ENCODE measurements at places on chromosomes 12 and 14. TPM values are rescaled to one million over a fixed set of nuclear protein-coding genes. Genes with fewer than 3 reads are reported as not detected.
A peak's percentile ranks its signal among the peaks of the same experiment; 100 is the strongest.

Gene USP5
- 104 TPM for total RNA-seq

Gene DPY19L2
- total RNA-seq: 6.6 TPM

Gene RTN1
- total RNA-seq: 0.05 TPM

Gene PZP
- total RNA-seq: not detected

- DNase-seq: no peak
Observed at GRCh38 chr14:97331526-97331925, 534.3 kb downstream of the VRK1 start.

DNA sequence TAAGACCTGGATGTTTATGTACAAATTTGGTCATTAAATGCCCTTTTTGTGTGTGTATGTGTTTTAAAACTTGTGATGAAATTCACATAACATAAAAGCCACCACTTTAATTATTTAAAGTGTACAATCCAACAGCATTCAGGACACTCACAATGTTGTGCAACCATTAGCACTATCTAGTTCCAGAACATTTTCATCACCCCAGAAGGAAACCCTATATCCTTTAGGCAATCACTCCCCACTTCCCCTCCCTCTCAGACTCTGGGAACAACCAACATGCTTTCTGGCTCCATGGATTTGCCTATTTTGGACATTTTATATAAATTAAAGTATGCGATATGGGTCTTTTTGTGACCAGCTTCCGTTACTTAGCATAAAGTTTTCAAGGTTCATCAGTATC, 124.6 kb downstream of the TTC7B start:
- no peak for DNase-seq

DNA sequence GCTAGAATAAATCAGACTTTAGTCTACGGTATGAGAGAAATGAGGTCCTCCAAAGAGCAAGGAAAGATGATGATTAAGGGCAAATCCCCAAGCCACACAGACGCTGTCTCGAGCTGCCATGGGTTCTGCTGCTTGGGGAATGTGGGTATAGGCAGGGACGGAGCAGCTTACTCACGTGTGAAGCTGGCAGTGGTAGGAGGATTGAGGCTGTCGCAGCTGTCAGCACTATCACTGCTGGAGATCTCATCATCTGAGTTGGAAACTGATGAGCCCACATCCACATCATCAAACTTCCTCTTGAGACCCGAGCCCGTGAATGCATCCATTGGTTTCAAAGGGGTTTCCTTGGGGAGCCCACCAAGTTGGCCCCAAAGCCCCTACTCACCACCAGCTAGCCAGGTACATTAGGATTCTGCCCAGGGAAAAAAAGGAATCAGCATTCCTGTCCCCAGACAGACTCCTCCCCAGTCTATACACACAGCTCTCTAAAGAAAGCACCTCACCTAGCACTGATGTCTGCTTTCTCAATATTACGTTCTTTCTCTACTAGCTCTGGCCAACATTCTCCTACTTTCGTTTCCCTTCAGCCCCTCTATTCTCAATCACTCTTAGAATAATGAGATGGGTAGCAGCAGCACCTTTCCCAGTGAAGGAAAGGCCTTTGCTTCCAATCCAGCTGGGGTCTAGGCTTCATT, 7.0 kb downstream of the CSRNP2 start:
- DNase-seq: no peak

GRCh38 chr12:93181409-93181965, 196.2 kb upstream of the NUDT4 start:
- no peak for DNase-seq

GRCh38 chr12:123900871-123901376, 71.7 kb downstream of the CCDC92 start:
- no peak for DNase-seq

DNA sequence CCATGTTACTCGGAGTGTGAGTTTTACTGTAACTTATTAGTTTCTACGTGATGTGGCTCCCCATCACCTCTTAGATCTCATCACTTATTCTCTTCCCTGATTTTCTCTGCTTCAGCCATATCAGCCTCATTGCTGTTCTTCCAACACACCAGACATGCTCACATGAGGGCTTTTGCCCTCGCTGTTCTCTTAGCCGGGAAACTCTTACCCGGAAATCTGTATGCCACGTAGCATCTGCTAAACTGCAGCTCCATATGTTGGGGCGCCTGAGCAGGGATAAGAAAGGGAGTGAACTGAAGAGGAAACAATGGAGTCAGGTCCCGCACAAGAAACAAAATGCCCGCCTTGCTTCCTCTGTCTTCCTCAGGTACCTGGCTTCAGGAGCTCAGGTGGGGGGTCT, 16.6 kb downstream of the SMUG1 start:
- DNase-seq: no peak

- no peak for DNase-seq
Observed at GRCh38 chr14:54435500-54435981, 5.6 kb downstream of the CNIH1 start.

DNA sequence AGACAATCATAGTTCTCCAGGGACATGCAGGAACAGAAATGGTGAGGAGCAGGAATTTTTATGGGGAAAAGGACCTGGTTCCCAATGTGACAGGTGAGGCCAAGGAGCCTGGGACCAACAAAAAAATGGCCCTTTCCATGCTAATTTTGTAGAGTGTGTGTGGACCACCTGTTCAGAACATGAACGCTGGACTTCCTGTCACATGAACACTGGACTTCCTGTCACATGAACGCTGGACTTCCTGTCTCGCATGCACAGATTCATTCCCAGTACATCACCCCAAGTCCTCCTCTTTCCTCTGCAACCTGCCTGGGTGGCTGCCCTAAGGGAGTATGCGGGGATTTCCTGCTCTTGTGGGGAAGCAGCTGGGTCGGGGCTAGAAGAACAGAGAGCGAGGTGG, 10.1 kb downstream of the FGF6 start:
- no peak for DNase-seq

- DNase-seq: no peak
Observed at GRCh38 chr12:92717202-92717601, 14.4 kb downstream of the PLEKHG7 start.

- no peak for DNase-seq
Observed at GRCh38 chr14:61927520-61927919, 165.3 kb downstream of the SNAPC1 start.

DNA sequence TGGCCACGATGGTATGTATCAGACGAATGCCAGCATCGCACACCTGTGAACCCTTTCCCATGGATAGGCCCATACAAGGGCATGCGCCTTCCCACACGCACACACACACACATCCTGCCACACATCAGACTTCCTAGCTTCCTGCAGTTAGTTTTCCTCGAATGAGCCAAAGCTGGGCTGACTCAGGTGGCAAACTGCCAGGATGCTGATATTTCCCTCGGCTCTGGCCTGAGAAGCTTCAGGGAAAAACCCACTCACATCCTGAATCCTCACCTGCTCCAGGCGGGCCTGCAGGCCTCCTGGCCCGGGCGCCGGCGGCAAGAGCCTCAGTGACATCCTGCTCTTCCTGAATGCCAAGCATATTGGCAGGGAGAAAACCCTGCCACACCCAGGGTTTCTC, 22.4 kb downstream of the CALM1 start:
- peak; percentile 76 for DNase-seq

DNA sequence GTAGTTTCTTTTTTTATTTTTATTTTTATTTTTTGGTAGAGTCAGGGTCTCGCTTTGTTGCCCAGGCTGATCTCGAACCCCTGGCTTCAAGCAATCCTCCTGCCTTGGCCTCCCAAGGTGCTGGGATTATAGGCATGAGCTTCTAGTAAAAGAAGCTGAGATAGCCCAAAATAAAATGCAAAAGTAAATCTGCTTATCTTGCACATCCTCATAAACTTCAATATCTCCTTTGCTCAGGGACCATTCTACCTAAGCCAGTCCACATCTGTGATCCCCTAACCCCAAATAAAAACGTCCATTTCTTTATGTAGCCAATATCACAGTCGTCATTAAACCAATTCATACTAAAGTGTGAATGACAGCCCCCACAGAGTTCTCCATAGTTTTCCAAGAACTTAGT, 36.3 kb downstream of the ATF7 start:
- DNase-seq: no peak

DNA sequence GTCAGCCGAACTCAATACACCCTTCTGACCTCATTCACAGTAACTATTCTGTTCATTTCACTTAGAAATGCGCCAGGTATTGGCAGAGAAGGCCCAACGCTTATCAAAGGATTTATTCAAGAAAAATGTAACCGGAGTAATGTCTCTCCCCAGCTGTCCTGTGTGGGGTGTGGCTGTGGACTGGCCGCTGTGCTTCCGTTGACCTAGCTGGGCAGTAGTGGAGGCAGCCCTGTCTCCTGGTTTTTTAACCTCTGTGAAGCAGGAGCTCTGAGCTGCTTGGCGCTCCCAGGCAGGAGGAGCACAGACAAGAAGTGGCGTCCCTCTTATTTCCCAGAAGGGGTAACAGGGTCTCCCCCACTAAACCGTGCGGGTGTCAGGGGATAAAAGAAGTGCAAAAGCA, 85.2 kb downstream of the ESR2 start:
- no peak for DNase-seq

DNA sequence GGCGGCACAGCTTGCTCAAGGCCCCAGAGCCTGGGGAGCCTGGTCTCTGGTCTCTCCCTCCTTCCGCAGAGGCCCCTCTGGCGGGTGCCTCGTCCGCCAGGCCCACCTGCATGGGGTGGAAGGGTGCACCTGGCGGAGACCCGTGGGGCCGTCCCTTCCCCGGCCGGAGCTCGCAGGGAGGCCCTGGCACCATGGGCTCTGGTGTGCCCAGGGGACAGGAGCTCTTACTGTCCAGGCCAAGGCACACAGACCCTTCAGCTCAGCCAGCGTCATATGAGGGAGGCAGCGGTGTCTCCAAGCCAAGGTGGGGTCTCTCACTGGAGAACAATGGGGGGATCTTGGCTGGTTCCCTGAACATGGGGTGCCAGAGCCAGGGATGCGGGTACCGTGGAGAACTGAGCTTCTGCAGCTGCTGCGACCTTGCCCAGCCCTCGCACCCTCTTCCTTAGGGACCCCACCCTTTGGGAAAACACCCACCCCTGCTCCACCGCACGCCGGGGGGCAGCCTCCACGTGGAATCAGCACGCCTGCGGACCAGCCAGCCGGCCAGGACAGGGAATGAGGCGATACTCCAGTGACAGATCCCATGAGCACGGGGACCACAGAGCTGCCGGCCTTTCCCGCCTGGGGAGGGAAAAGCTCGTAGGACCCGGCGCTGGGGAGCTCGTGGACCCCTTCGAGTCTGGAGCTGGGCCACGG, 25.7 kb upstream of the GALNT9 start:
- DNase-seq: no peak

GRCh38 chr14:39005044-39005880, 97.8 kb downstream of the SEC23A start:
- DNase-seq: no peak

- no peak for DNase-seq
Observed at GRCh38 chr12:71354871-71355270, 84.7 kb upstream of the LGR5 start.

DNA sequence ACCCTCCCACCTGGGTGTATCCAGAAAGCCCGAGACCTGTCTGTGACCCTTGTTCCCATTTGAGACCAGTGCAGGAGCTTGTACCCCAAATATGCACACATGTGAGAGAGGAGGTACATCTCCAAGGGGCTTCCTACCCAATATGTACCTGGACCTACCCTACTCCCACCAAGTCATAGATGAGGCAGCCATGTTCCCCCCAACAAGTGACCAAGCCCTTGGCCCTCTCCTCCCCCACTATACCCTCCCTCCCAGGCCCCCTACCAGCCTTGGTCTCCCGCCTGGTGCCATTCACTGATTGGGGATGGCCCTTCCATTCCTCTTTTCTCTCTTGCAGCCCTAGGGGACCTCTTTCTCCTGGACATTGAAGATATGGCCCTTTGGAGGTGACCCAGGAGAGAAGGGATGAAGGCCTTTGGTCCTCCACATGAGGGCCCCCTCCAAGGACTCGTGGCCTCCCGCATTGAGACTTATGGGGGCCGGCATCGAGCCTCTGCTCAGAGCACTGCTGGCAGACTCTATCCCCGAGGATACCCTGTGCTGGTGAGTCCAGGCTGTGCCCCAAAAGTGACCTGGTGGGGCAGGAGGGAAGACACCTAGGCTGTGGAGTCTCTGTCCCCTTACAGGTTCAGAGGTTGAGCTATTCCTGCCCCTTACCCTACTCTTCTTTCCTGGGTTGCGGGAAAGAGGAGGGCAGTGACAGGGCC, 1.5 kb downstream of the PLEKHG6 start:
- DNase-seq: no peak

DNA sequence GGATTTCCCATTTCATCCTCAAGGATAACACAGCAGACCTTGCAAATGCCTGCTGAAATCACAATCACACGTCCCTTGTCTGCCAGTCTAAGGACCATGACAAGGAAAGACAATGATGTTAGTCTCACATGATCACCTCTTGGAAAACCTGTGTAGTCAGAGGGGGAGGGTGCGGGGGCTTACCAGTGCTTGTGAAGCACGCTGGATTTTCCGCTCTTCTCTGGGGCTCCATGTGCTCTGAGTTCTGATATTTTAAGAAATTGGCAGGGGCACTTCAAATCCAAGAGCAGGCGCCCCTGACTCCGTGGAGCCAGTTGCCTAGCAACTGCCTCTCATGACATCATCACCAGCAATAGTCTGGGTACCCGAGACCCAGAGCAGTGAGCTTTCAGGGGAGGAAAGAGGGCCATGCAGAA, 200.9 kb upstream of the C14orf180 start:
- DNase-seq: no peak

DNA sequence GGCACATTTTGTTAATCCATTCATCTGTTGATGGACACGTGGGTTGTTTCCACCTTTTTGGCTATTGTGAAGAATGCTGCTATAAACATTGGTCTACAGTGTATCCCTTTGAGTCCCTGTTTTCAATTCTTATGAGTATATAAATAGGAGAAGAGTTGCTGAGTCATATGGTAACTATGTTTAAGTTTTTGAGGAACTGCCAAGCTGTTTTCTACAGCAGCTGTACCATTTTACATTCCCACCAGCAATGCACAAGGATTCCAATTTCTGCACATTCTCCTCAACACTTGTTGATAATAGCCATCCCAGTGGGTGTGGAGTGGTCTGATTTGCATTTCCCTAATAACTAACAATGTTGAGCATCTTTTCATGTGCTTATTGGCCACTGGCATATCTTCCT, 6.9 kb upstream of the SVOP start:
- no peak for DNase-seq

- DNase-seq: no peak
Observed at GRCh38 chr12:63440048-63440447, 228.2 kb downstream of the DPY19L2 start.

- no peak for DNase-seq
Observed at GRCh38 chr12:58481811-58482210, 438.5 kb downstream of the LRIG3 start.

GRCh38 chr12:43362910-43363694, 188.9 kb downstream of the ADAMTS20 start:
- no peak for DNase-seq

DNA sequence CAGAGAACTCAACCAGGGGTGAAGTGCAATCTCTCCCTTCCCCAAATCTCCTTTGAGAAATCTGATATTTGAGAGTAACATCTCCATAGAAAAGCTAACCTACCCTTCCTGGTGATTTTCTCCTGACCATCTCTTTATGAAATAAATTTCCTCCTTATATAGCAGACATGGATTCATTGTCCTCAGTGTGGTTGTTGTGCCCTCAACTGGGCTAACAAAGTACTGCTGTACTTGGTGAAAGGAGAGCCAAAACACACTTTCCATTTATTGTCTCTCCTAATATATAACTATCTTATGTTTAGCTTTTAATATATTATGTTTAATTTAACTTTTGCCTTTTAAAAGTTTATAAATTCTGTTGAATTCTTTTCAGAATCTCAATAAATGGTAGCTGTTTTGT, 65.1 kb upstream of the SLCO1B1 start:
- DNase-seq: no peak

Data from Panc1 (cell line).